Renal cortex interstitium (tissue), 15 donors: ENCODE measurements at places on chromosomes 6 and 20. TPM values are rescaled to one million over a fixed set of nuclear protein-coding genes. Genes with fewer than 3 reads are reported as not detected.

The DDO gene
- polyA plus RNA-seq, result 0.89 TPM

The AURKA gene
- 19.5 TPM for polyA plus RNA-seq

- no peak for DNase-seq
Measured at GRCh38 chr6:72939004-72939403, 286.3 kb downstream of the KHDC1L start.

DNA sequence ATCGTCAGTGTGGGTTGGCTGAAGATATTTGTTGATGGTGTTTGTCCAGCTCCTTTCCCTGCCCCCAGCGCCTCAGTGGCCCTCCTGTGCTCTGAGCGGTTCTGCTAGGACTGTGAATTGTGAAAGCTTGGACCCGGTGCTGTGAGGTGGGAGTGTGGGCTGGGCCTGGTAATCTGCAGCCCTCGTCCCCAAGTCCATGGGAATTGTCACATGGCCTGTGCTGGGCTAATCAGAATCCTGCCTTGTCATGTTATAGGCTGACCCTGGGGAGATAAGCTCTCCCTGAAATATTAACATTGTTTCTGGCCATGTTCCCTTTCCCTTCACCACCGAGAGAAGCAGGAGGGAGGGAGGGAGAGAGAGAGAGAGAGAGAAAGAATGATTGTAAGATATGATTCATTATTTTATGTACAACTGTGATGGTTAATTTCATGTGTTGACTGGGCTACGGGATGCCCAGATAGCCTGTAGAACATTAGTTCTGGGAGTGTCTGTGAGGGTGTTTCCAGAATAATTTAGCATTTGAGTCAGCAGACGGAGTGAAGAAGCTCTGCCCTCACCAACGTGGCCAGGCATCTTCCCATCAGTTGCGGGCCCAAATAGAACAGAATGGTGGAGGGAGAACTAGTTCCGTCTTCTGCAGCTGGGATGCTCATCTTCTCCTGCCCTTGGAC, 62.4 kb downstream of the TFAP2C start:
- no peak for DNase-seq

GRCh38 chr6:127618729-127619128, 41.8 kb downstream of the C6orf58 start:
- no peak for DNase-seq

DNA sequence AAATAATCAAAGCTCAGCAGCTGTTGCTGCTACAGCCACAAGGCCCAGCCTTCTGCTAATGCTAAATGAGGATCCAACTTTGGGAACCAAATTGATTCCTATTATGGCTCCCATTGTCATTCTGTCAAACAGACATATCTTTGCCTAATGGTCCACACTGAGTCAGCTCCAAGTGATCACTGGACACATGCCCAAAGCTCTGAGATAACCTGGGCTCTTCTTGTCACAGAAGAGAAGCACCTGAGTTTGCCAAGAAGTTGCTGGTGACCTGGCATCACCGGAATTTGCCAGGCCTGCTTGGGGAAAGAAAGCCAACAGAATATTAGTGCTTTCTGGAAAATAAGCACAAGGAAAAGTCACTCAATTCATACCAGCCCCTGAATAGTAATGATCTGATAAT, 5.8 kb downstream of the TNFRSF21 start:
- no peak for DNase-seq

DNA sequence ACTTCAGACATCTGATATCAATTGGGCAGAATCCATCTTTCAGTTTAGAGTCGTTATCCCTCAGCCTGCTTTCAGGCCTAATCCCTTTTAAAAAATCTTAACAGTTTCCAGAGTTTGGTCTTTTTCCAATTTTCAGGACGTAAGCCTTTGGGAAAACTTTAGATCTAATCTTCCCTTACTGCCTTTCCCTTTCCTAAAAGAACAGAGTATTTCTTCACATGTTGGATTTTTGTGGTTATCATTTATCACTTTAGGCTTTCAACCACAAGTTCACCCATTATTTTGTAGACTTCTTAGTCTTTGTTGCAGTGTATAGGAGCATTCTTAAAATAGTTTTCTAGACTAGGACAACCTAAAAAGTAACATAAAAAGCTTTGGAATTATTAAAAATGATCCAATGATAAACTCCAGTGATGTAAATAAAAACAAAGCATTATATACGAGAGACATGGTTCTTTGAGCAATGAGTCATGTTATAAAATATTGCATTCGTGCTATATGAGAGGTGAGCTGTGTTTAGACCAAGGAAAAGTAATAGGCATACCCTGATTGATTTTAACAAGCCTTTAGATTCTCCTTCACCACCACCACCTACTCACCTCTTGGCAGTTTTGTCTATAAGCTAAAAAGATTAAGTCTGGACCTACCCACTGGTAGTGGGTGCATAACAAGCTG, 90.4 kb upstream of the MCHR2 start:
- no peak for DNase-seq
